Temporal lobe (tissue), 4 donors: ENCODE measurements at places on chromosomes 16 and 17. TPM values are rescaled to one million over a fixed set of nuclear protein-coding genes. Genes with fewer than 3 reads are reported as not detected.

GJC1 gene
- 69.1 TPM for total RNA-seq

LRRC46 gene
- total RNA-seq: under 0.01 TPM

KCNJ18 gene
- total RNA-seq: not detected

TP53TG3B gene
- total RNA-seq: not detected

KRT40 gene
- not detected for total RNA-seq

TSR3 gene
- 32.2 TPM for total RNA-seq

NETO2 gene
- 122 TPM for total RNA-seq

CCL3 gene
- 0.74 TPM for total RNA-seq

TBC1D3H gene
- total RNA-seq: not detected

TNK1 gene
- total RNA-seq: 0.25 TPM

CA5A gene
- total RNA-seq: not detected

NLRC3 gene
- total RNA-seq: 0.49 TPM

RUNDC3A gene
- total RNA-seq: 78.2 TPM

ADAD2 gene
- total RNA-seq: not detected

DPEP3 gene
- 0.25 TPM for total RNA-seq

TMEM100 gene
- total RNA-seq: 3.9 TPM

ZP2 gene
- not detected for total RNA-seq

TBC1D3 gene
- not detected for total RNA-seq

HASPIN gene
- total RNA-seq: 0.25 TPM

RNF43 gene
- 0.49 TPM for total RNA-seq

EVPLL gene
- not detected for total RNA-seq

ATP1B2 gene
- total RNA-seq: 13.8 TPM

PPY gene
- not detected for total RNA-seq

CAMKK1 gene
- 5.7 TPM for total RNA-seq

VAT1 gene
- total RNA-seq: 51.1 TPM

KRT24 gene
- total RNA-seq: not detected

C16orf89 gene
- total RNA-seq: 7.9 TPM

CSF3 gene
- total RNA-seq: not detected

GLIS2 gene
- total RNA-seq: 5.7 TPM
